ENCODE measurements at places on chromosomes 2 and 18. TPM values are rescaled to one million over a fixed set of nuclear protein-coding genes. Genes with fewer than 3 reads are reported as not detected.

GRCh38 chr2:185221-185620 lies 78.6 kb downstream of the SH3YL1 start:
- no peak for DNase-seq
- no peaks in the 10 kb centered on the region for H3K27me3 ChIP-seq
- peaks cover 10% of the 10 kb centered on the region for H3K4me1 ChIP-seq

DNA sequence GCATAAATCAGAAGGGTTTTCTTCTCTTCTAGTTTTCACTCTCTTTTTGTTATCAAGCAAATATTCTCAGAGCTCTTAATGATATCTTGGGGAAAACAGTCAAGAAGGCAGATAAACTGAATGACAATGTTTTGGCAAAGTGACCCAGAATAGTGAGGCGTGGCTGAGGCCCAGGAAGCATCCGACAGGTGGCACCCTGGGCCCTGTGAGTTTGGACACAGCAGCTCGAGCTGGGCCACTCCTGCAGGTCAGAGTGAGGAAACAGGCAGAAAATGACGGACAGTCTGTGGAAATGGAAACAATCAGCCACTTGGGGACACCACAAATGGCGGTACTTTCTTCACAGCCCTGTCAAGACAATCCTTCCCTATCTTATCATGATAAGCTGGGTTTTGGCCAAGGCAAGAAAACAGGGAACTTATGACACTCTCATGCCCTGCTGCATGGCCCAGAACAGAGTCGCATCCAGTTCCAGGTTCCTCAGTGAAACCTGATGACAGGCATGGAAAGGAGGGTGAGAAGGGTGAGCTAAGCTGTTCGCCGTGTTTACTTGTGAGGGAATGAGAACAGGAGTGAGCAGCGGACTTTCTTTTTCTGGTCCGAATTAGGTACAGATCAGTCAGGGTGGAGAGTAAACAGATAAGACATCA lies 32.1 kb downstream of the MRPL44 start:
- DNase-seq = no peak
- peaks cover 20% of the 10 kb centered on the region for H3K36me3 ChIP-seq
- no peak overlapping the region for H3K27ac ChIP-seq
- no peaks in the 10 kb centered on the region for H3K4me1 ChIP-seq

DNA sequence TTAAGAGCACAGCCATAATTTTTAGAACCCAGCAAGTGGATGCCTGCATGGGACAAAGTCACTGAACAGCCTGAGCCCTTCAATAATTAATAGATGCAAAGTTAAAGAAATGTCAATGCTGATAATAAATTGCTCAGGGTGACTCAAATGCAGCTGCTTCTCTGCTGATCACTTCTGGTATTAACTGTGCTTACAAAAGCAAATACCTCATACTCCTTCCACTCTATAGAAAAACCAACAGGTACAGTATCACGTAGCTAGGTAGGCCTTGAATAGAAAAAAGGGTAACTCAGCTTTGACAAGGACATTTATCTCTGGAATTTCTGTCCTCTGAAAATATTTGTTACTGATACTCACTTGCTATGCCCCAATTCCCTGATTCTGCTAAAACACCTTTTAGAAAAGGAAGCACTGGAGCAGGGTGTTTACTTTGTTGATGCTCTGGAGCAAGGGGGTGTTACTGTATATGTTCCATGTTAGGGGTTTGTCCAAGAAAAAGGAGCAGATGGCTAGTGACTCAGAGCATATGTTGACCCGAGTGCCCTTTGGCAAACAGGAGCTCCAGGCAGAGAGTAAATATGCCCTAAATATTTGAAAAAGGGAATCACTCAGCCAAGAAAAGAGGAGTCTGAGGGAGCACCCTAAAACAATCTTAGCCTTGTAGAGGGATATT lies 59.1 kb upstream of the RTN4 start:
- peaks cover 32% of the 10 kb centered on the region for H3K4me1 ChIP-seq
- no peak overlapping the region for H3K4me3 ChIP-seq

GRCh38 chr2:167681234-167682015 lies 566.0 kb downstream of the STK39 start:
- H3K27ac ChIP-seq = no peak overlapping the region
- no peak overlapping the region for H3K4me3 ChIP-seq
- DNase-seq = no peak
- no peaks in the 10 kb centered on the region for H3K36me3 ChIP-seq
- no peaks in the 10 kb centered on the region for H3K27me3 ChIP-seq

- no peaks in the 10 kb centered on the region for H3K27me3 ChIP-seq
- no peak overlapping the region for H3K27ac ChIP-seq
- no peaks in the 10 kb centered on the region for H3K36me3 ChIP-seq
- peaks cover 8% of the 10 kb centered on the region for H3K4me1 ChIP-seq
- peak overlapping the region; percentile 75 for H3K4me3 ChIP-seq
- no peak for DNase-seq
Observed at GRCh38 chr2:24048769-24049484, 614 bp upstream of the FKBP1B start.

The SATB2 gene
- total RNA-seq = 0.92 TPM

The PROKR1 gene
- not detected for total RNA-seq

GRCh38 chr2:27954221-27954673 lies 63.7 kb downstream of the BABAM2 start:
- H3K27me3 ChIP-seq = no peaks in the 10 kb centered on the region
- no peaks in the 10 kb centered on the region for H3K36me3 ChIP-seq
- peaks cover 58% of the 10 kb centered on the region for H3K4me1 ChIP-seq
- DNase-seq = no peak
- H3K27ac ChIP-seq = peak overlapping the region; percentile 79

The ANKRD36C gene
- total RNA-seq = 4.1 TPM

- no peaks in the 10 kb centered on the region for H3K27me3 ChIP-seq
- peaks cover 2% of the 10 kb centered on the region for H3K36me3 ChIP-seq
- peaks cover 3% of the 10 kb centered on the region for H3K4me1 ChIP-seq
- DNase-seq = no peak
- no peak overlapping the region for H3K4me3 ChIP-seq
Observed at GRCh38 chr18:76435316-76435989, 59.6 kb downstream of the ZNF516 start.

GRCh38 chr2:235227590-235227989 lies 266.3 kb upstream of the AGAP1 start:
- no peak overlapping the region for H3K27ac ChIP-seq
- no peak for DNase-seq
- no peak overlapping the region for H3K4me3 ChIP-seq
- H3K27me3 ChIP-seq = no peaks in the 10 kb centered on the region

The NMUR1 gene
- total RNA-seq = not detected

The CFAP65 gene
- not detected for total RNA-seq

DNA sequence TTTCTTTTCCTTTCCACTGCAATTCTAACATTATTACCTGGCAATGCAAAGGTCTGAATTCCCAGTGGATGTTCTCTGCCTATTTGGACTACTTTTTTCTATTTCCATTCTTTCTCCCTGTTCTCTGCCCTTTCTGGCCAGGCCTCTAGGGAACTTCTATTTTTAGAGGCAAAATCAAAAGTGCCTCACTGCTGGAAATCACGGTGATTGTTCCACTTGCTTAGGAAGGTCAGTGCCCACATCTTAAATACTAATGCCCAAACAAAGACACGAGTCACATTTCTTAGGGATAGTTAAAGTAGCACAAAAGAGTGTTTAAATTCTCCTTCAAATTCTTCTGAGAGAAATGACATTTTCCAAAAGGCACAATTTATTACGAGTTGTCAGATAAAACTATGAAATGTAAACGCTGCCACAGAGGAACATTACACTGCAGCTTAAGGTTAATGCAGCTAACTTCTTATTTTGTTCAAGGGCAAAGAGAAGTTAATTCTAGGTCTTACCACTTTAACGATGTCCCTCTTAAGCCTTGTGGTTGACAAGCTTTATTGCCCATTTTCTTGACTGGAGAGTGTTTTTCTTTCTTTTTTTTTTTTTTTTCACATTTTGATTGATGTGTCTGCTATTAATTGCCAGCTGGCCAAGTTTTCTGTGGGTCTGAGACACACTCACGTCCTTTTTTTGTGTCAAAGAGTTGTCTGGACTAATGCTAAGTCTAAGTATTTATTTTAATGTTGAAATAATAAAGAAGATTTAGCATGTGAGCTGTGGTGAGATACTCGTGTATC lies 34.7 kb downstream of the ST6GAL2 start:
- H3K36me3 ChIP-seq = no peaks in the 10 kb centered on the region
- H3K4me3 ChIP-seq = no peak overlapping the region
- H3K27ac ChIP-seq = no peak overlapping the region
- H3K4me1 ChIP-seq = no peaks in the 10 kb centered on the region

The ST8SIA5 gene
- total RNA-seq = not detected

The LHCGR gene
- not detected for total RNA-seq

DNA sequence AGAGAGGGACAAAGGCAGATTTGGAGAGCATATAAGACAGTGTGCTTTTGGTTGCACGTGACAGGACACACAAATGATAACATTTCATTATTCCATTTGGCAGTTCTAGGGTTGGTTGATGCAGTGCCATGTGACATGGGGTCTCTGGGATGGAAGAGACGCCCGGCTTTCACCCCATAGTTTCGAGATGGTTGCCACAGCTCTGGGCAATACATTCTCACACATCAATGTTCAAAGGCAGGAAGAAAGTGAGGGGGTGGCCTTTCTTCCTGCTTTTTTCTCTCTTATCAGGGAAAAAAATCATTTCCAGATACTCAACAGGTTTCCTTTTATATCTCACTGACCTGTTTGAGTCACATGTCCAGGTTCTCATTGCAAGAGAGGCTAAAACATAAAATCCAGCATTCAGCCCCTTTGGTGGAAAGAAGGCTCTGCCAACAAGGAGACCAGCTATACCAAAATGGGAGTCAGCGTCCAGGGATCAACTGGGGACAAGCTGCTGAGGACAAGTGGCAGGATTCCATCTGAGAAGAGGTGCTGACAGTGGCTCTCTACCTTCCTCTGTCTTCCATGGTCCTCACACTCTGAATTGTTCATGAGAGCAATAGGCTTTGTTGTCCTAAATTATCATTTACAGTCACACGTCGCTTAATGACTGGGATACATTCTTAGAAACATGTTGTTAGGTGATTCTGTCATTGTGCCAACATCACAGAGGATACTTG lies 29.1 kb upstream of the ANKRD44 start:
- H3K36me3 ChIP-seq = no peaks in the 10 kb centered on the region
- H3K4me3 ChIP-seq = no peak overlapping the region
- no peak for DNase-seq
- H3K27me3 ChIP-seq = no peaks in the 10 kb centered on the region

The PLGLB2 gene
- total RNA-seq = 1.0 TPM

DNA sequence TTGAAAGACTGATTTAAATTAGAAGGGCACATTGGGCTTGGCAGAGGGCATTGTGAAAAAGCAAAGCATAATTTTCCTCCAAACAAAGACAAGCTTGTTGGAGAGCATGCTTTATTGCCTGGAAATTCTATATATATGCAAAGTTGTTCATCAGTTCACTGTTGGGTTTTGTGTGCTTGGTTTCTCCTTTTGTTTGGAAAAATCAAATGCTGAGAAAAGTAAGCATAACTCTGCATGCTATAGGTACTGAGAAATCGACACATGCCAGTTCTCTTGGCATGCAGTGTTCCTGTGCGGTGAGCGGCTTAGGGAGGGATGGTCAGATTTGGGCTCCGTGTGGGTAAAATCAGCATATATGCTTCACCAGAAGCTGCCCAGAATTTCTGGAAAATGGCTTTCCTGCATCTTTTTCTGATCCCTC lies 161.0 kb downstream of the RAPGEF4 start:
- no peak overlapping the region for H3K4me3 ChIP-seq

- no peaks in the 10 kb centered on the region for H3K4me1 ChIP-seq
- DNase-seq = no peak
- H3K4me3 ChIP-seq = no peak overlapping the region
- peaks cover 65% of the 10 kb centered on the region for H3K36me3 ChIP-seq
- no peaks in the 10 kb centered on the region for H3K27me3 ChIP-seq
- H3K27ac ChIP-seq = no peak overlapping the region
Observed at GRCh38 chr18:49788327-49788898, 24.9 kb downstream of the ACAA2 start.

- no peak overlapping the region for H3K4me3 ChIP-seq
- no peak overlapping the region for H3K27ac ChIP-seq
- no peaks in the 10 kb centered on the region for H3K36me3 ChIP-seq
- peaks cover 5% of the 10 kb centered on the region for H3K4me1 ChIP-seq
Observed at GRCh38 chr18:8174771-8175170, 434.5 kb upstream of the RAB12 start.

- H3K27me3 ChIP-seq = no peaks in the 10 kb centered on the region
- no peak overlapping the region for H3K4me3 ChIP-seq
- H3K4me1 ChIP-seq = no peaks in the 10 kb centered on the region
- peak overlapping the region; percentile 46 for H3K27ac ChIP-seq
Observed at GRCh38 chr2:37564356-37564755, 107.1 kb downstream of the CDC42EP3 start.

The LOXL3 gene
- total RNA-seq = 4.3 TPM

The KLF11 gene
- total RNA-seq = 11.2 TPM

The TBR1 gene
- not detected for total RNA-seq

The SERPINB13 gene
- total RNA-seq = 168 TPM

The C18orf54 gene
- 1.6 TPM for total RNA-seq

DNA sequence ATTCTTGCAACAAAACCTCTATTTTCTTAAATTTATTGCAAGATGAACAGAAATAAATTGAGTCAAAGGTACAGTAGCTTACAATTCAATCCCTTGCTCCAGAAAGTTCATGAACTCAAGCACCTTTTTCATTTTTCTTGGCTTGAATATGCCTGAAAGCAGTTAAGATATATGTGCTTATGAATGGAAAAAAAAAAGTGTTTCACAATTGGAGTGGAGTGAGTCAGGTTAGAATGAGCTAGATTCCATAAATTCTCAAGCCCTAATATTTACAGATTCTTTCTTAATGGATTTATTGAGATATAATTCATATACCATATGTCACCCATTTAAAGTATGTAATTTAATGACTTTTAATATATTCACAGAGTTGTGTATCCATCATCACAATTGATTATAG lies 39.6 kb upstream of the NEMP2 start:
- H3K27me3 ChIP-seq = no peaks in the 10 kb centered on the region
- no peak overlapping the region for H3K4me3 ChIP-seq
- H3K36me3 ChIP-seq = no peaks in the 10 kb centered on the region
- no peak overlapping the region for H3K27ac ChIP-seq
- H3K4me1 ChIP-seq = peaks cover 3% of the 10 kb centered on the region
- no peak for DNase-seq

Data from esophagus squamous epithelium (tissue), 5 donors.